ENCODE measurements at places on chromosomes 7 and 10.

- no peak for DNase-seq
Observed at GRCh38 chr7:78377532-78377931, 579.0 kb downstream of the PHTF2 start.

DNA sequence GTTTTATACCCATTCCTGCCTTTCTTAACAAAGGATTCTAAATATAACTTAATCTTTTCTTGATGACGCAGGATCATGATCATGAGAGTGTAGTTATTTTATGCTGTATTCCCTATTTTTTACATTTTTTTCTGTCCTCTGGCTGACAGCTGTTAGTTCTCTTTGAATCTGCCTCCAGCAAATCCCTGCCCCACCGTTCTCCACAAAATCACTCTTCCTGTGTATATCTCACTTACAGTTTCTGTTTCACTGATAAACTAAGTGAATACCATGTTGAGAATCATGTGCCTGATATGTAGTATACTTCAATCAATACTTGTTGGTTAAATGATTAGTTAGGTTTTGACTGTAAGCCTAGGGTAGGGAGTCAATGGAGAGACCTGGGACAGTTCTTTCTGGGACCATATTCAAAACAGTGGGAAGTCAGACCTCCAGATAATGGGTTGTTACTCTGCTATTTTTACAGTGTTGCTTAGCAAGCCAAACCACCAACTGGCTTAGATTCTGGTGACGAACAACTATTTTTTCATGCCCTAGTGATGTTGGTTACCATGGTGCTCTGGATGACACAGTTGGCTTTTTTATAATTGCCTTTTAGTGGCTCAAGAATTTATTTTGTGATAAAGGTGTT, 12.8 kb downstream of the CNNM1 start:
- DNase-seq, result no peak

GRCh38 chr10:112510384-112510783, 63.4 kb downstream of the VTI1A start:
- no peak for DNase-seq

DNA sequence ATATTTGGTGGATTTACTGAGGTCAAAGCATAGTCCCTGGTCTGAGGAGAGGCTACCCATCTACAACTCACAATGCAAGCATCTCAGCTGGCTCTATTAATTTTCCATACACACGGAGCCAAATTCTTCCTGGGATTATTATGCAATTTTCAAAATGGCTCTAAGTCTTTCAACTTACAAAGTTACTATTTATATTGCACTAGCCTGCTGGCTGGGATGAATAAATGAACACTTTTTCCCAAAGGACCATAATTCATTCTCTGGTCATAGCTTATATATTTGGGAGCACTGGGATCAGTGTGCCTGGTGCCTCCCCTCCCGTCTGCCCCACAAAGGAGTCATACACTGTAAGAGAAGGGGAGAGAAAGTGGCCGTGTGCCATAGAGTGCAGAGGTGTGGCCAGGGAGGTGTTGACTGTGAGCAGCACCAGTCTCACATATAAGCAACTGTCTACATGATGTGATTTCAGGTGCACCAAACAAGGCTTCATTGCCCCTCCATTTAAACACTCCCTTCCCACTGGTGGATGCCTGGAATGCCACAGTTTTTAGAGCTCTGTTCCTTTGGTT, 88.6 kb downstream of the ZNF92 start:
- DNase-seq, result no peak

GRCh38 chr7:30255064-30255769, 29.2 kb upstream of the ZNRF2 start:
- no peak for DNase-seq

DNA sequence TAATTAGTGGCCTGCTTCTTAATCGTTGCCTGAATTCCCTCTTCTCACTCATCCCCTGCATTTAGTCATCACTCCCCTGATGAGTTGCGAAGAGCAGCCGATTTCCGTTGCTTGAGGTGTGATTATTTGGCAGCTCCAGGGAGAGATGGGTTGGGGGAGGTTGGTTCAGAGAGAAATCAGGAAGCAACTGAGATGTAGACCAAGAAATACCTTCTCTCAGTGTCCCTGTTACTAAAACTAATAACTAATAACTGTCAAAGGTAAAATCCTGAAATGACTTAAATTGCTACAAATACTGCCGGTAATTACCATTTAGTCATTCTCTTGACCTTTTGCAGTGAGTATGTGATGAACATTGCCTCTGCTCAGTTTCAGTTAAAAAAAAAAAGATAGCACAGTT, 76.9 kb downstream of the ELMO1 start:
- DNase-seq, result no peak

DNA sequence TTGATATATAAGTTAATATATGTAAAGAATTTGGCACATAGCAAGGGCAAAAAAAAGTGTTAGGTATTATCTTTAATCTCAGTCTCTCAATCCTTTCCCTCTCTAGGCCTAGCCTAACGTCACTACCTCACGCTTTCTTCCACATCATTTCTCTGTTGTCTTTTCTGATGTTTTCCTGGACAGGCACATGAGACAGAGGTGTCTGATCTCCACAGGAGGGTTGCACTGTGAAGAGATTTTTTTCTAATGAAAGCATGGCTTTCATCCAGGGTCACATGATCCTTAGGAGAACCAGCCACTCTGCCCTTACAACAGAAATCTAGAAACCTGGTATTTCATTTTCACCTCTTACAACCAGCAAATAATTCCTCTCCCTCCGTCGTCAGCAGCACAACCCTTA, 1268.3 kb downstream of the XPNPEP1 start:
- DNase-seq, result no peak

- no peak for DNase-seq
Observed at GRCh38 chr7:128358233-128358632, 3.3 kb downstream of the PRRT4 start.

- DNase-seq, result no peak
Observed at GRCh38 chr7:95660023-95660434, 63.7 kb upstream of the PDK4 start.

- DNase-seq, result no peak
Observed at GRCh38 chr7:123624527-123625183, 23.0 kb downstream of the ASB15 start.

DNA sequence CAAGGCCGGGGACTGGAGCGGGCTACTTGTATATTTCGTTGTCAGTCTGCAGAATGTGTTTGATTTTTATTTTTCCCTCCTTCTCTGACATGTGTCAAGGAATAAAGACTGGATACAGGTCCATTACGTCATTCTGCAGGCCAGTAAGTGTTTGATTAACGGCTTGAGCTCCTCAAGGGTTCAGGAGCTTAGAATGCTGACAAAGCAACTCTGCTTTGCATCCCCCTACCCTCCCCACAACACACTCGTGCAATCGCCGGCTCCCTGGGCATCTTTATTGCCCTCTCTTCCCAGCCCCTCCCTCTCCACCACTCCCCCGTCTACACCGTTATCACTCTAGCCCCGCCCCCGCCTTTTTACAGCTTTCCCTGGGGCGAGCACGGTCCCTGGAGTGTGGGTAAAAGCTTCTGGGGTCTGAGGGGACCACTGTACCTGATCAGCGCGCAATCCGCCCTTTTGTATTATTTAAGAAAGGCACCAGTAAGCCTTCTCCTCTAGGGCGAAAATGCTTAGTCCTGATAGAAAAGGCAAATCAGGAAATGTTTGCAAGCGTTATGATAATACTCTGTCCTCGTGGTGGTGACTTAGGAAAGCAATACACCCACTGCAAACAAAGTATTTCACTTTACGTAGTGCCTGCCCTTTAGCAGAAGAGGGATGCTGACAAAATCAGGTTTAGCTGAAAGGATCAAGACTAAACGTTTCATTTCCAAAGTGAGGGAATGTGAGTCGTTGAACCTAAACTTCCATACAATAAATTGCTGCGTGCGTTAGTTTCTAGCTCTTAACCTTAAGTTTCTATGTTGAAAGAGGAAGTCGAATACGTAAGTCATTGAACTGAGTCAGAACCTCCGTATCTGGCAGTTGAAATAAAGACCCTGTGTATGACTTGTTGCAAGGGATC, 1.4 kb upstream of the CREB5 start:
- DNase-seq, result no peak

- DNase-seq, result no peak
Observed at GRCh38 chr7:745431-746154, 18.5 kb upstream of the PRKAR1B start.

- no peak for DNase-seq
Observed at GRCh38 chr10:91679296-91679695, 46.4 kb upstream of the PPP1R3C start.

DNA sequence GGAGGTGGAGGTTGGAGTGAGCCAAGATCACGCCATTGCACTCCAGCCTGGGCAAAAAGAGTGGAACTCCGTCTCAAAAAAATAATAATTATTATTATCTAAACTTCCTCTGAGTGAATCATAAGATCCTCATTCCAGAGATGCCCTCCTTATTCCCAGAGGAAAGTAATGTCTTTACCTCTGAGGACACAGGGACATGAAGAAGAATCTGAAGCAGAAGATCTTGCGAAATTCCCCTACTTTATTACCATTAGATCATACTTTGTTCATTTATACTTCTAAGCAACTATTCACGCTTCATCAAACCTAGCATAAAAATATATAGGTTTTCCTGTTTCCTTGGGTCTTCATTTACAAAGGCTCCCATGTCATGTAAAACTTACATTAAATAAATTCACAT, 143.1 kb downstream of the ETV1 start:
- no peak for DNase-seq

DNA sequence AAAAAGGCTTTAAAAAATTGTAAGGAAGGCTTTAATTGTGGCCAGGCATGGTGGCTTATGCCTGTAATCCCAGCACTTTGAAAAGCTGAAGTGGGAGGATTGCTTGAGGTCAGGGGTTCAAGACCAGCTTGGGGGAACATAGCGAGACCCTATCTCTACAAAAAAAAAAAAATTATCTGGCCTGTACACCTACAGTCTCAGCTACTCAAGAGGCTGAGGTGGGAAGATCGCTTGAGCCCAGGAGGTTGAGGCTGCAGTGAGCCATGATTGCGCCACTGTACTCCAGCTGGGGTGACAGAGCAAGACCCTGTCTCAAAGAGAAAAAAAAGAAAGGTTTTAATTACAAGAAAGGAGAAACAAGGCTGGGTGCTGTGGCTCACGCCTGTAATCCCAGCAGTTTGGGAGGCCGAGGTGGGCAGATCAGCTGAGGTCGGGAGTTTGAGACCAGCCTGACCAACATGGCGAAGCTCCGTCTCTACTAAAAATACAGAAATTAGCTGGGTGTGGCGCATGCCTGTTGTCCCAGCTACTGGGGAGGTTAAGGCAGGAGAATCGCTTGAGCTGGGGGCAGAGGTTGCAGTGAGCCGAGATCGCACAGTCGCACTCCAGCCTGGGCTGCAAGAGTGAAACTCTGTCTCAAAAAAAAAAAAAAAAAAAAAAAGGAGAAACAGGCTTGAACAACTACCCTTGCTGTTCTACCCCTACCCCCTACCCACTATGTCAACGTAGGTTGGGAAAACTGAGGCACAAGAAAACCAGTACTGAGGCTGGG, 83.7 kb downstream of the CARD11 start:
- DNase-seq, result no peak
